ENCODE measurements at places on chromosomes 6 and 20.

- DNase-seq = no peak
These were observed 1.2 kb downstream of the SAYSD1 start for GRCh38 chr6:39113788-39114187.

- no peak for DNase-seq
These were observed 6.7 kb upstream of the IFT52 start for GRCh38 chr20:43583982-43584432.

DNA sequence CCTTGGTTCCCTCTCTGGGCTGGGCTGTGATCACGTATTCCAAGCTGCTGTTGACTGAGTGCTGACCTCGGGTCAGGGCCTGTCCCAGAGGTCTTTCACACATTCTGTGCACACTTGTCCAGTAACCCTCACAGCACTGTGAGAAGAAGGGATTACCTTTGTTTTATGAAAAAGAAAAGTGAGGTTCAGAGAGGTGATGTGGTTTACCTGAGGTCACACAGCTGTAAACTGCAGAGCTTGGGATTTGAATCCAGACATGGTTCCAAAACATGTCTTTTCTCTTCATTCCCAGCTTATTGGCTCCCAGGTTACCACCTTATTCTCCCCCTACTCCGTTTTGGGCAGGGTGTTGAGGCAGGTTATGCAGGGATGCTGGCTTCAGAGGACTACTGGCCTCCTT is 28.4 kb upstream of the CDH22 start:
- no peak for DNase-seq

DNA sequence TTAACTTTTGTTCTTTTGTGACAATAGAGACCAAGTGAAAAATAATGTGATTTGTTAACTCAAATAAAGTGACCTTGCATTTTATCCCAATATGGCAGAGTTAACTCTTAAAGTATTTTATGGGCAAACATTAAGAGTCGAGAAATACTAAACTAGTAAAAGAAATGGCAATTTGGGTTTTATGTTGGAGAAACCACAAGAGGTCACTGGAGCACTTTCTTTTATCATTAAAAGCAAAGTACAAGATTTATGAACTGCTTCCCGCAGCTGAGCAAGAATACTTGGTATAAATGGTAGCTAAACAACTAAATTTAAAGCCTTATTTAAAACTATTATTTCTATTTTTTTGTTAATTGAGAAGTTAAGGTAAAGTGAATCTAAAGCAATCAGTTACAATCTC is 33.5 kb upstream of the MCM9 start:
- DNase-seq = no peak

GRCh38 chr20:34952671-34953070 is 2.9 kb downstream of the GSS start:
- no peak for DNase-seq

GRCh38 chr20:51085769-51086168 is 62.9 kb upstream of the KCNG1 start:
- DNase-seq = no peak

- no peak for DNase-seq
These were observed 33.5 kb upstream of the MANEA start for GRCh38 chr6:95543798-95544197.

DNA sequence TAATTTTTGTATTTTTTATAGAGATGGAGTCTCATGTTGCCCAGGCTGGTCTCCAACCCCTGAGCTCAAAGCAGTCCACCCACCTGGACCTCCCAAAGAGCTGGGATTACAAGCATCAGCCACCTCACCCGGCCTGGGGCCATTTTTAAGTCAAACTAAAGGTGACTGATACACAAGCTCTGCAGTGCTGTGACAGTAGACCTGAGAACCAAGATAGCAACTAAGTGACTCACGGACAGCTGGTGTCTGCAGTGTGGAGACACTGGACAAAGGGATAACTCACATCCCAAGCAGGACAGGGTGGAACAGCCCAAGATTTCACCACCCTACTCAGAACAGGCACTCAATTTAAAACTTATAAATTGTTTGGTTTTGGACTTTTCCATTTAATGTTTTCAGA is 402.5 kb downstream of the CD83 start:
- no peak for DNase-seq

DNA sequence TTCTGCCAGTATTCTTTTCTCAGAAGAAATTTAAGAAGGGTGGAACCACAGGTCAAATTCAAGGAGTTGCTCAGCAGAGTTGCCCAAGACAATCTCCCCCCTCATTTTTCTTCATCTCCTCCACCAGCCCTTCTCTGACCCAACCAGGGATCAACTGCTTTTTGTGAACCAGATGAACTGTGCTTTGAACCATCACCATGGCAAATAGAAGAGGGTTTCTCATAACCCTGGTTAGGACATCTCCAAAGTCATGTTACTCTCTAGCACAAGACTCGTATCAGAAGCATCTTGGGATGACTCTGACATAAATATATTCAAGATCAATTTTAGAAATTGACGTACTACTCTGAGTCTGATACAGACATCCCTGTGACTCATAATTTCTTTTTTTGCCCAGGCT is 130.7 kb downstream of the ALDH8A1 start:
- no peak for DNase-seq

GRCh38 chr6:73086726-73087125 is 138.6 kb downstream of the KHDC1L start:
- DNase-seq = no peak

- no peak for DNase-seq
These were observed 211.9 kb downstream of the HAO1 start for GRCh38 chr20:7728338-7728737.

DNA sequence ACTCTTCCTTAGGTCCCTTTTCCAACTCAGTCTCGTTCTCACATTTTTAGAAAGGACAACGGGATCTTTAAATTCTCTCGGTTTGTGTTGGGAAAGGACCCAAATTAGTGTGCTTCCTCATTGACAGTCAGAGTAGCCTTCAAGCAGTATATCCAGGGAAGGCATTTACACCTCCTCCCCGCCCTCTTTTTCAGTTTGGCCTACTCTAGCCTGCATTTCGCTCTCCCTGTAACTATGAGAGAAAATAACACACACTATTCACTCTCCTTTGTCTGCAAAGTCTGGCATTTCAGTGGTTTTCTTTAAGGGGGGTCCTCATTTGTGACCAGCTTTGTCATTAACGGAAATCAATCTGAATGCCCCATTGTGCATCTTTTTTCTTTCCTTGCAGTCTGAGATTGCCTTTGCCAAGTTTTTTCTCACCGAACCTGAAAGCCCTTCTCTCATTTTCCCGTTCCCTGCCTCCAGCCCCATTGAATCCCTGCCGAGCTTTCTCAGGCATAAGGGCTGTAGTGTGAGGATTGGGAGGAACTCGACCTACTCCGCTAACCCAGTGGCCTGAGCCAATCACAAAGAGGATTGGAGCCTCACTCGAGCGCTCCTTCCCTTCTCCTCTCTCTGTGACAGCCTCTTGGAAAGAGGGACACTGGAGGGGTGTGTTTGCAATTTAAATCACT is 393 bp upstream of the FABP7 start:
- DNase-seq = no peak

DNA sequence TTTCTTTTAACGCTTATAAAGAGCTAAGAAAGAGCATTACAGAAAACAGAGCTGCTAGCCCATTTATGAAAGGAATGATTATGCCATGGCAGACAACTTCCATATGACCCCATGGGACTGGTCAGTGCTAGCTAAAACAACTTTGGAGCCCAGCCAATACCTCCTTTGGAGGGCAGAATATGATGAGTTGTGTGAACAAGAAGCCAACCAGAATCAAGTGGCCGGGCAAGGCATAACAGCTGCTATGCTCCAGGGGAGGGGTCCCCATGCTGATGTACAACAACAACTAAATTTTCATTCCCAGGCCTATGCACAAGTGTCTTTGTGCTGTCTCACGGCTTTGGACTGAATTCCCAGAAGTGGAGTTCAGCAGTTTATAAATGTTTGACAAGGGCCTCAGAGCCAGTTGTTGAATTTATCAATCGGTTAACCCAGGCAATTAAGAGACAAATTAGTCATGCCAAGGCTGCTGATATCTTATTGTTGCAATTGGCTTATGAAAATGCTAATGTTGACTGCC is 65.0 kb upstream of the ASCC3 start:
- no peak for DNase-seq

GRCh38 chr6:45896783-45897441 is 118.7 kb downstream of the CLIC5 start:
- no peak for DNase-seq

GRCh38 chr6:30568245-30568644 is 3.0 kb upstream of the ABCF1 start:
- DNase-seq = no peak

DNA sequence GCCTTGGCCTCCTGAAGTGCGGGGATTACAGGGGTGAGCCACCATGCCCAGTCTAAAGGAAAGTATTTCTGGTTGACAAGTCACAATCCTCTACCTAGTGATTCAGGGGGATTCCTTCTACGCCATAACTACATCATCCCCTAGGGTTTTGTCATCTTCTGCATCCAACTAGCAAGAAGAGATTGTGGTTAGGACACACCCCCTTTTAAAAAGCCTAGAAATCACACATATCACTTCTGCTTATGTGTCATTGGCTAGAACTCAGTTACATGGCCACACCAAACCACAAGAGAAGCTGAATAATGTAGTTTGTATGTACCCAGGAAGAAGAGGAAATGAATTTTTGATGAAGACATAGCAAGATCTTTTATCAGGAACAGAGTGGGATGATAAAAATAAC is 14.7 kb upstream of the CHD6 start:
- no peak for DNase-seq

DNA sequence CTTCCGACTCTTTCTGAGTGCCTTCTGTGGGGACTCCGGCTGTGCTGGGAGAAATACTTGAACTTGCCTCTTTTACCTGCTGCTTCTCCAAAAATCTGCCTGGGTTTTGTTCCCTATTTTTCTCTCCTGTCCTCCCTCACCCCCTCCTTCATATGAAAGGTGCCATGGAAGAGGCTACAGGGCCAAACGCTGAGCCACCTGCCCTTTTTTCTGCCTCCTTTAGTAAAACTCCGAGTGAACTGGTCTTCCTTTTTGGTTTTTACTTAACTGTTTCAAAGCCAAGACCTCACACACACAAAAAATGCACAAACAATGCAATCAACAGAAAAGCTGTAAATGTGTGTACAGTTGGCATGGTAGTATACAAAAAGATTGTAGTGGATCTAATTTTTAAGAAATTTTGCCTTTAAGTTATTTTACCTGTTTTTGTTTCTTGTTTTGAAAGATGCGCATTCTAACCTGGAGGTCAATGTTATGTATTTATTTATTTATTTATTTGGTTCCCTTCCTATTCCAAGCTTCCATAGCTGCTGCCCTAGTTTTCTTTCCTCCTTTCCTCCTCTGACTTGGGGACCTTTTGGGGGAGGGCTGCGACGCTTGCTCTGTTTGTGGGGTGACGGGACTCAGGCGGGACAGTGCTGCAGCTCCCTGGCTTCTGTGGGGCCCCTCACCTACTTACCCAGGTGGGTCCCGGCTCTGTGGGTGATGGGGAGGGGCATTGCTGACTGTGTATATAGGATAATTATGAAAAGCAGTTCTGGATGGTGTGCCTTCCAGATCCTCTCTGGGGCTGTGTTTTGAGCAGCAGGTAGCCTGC is 4.8 kb downstream of the PIM1 start:
- DNase-seq = no peak

DNA sequence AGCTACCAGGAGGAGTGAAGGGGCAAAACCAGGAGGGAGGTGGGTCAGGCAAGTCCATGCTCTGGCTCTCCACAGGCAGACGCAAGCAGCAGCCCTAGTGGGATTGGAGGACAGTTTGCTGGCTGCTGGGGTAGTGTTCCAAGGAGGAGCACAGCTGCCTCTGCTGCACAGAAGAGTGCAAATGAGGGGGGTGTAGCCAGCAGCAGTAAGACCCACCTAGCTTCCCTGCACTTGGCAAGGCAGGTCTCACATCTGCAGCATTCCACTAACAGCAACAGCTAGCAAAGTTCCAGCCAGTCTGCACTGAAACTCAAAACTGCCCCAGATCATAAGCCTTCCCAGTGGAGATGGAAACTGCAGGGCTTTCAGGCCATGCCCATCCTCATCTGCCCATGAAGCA is 405.0 kb downstream of the UTRN start:
- no peak for DNase-seq

GRCh38 chr6:1129131-1129530 is 182.8 kb upstream of the FOXQ1 start:
- no peak for DNase-seq

DNA sequence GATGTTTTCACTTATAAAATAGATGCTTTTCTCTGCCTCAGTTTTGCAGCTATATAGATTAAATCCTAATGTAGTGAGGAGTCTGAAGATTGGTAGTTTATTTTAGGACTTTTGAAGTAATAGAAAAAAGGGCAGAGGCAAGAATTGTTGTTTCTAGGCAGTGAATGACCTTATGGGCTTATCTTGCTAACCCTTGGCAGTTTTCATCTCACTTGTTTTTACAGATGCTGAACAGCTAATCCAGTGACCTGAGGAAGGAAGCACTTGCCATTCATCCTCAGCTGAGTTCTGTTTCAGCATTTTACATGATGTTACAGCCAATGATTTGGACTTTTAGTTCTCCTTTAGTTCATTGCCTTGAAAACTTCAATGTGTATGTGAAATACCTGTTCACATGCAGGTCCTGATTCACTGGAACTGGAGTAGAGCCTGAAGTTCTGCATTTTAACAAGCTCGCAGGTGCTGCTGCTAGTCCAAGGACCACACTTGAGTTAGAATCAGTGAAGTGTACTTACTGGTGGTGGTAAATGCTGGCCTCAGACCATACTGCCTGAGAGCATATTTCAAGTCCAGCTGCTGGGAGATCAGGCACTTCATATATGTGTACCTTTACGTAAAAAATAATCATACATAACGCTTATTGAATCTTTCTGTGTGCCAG is 86.9 kb downstream of the TULP4 start:
- DNase-seq = no peak

DNA sequence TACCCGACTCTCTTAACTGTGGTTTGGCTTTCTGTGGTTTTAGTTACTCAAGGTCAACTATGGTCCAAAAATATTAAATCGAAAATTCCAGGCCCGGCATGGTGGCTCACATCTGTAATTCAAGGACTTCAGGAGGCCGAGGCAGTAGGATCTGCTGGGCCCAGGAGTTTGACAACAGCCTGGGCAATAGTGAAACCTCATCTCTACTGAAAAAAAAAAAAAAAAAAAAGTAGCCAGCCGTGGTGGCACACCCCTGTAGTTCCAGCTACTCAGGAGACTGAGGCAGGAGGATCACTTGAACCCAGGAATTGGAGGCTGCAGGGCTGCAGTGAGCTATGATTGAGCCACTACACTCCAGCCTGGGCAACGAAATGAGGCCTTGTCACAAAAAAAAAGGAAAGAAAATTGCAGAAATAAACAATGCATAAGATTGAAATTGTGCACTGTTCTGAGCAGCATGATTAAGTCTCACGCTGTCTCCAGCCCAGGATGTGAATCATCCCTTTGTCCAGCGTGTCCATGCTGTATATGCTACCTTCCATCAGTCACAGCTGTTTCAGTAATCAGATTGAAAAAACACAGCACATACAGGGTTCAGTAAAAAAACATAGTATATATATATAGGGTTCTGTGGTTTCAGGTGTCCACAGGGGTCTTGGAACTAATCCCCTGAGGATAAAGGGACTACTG is 40.7 kb downstream of the RGS17 start:
- no peak for DNase-seq

GRCh38 chr6:92109956-92110355 is 1309.4 kb downstream of the EPHA7 start:
- no peak for DNase-seq

Measured in vagina (tissue), 2 donors.